Right renal pelvis (tissue), 4 donors: ENCODE measurements at places on chromosomes 4 and X. TPM values are rescaled to one million over a fixed set of nuclear protein-coding genes. Genes with fewer than 3 reads are reported as not detected.
A peak's percentile ranks its signal among the peaks of the same experiment; 100 is the strongest.

Gene DEFB131A
- not detected for polyA plus RNA-seq

GRCh38 chrX:115897956-115898355 is 272.6 kb upstream of the AGTR2 start:
- no peak for DNase-seq

- DNase-seq = peak; percentile 70
Observed at GRCh38 chrX:123961268-123962005, at the start of gene STAG2. Gene STAG2 (plus strand): TSS chrX:123961706. CDS start chrX:124022628, 60,922 bp downstream.

GRCh38 chr4:188190461-188190860 is 51.2 kb downstream of the TRIML1 start:
- DNase-seq = no peak

GRCh38 chr4:115687052-115687755 is 573.8 kb upstream of the NDST4 start:
- DNase-seq = no peak

DNA sequence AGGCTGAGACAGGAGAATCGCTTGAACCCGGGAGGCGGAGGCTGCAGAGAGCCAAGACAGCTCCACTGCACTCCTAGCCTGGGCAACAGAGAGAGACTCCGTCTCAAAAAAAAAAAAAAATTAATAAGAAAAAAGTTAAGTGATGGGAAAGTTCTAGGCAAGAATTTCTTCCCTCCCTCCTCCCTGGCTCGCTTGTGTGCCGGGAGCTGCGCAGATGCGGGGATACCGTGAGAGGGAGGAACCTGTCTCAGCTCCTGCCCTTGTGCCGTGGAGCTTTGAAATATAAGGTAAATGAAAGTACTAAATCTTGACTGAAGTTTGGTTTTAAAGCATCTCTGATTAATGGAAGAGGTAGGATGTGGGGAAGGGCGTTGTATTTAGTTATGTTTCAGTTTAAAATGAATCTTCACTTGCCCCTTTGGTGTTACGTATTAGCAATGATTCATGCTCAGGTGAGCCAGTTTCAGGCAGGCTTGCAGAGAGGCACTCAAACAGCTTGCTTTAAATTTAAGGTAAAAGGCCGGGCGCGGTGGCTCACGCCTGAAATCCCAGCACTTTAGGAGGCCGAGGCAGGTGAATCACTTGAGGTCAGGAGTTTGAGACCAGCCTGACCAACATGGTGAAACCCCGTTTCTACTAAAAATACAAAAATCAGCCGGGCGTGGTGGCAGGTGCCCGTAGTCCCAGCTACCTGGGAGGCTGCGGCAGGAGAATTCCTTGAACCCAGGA is 1.4 kb upstream of the UFSP2 start:
- no peak for DNase-seq

Gene ZGRF1
- polyA plus RNA-seq = 13.3 TPM

DNA sequence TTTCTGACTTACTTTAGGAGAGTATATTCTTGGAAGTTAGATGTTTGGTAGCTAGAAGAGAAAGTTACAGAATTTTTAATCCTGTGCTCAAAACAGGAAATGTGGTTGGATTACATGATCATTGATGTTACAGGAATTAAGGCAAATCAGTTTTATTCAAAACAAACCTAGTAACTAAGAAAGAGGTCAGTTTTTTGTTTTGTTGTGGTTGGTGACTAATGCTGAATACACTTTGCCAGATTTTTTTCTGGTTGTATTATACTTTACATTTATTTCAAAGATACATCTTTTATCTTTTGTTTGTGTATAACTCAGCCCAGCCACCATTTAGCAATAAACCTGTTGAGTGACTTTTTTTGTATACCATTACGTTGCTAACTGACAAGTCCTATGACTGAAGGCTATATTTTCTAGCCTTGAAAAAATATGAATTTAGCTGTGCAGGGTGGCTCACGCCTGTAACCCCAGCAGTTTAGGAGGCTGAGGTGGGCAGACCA is 116.7 kb downstream of the KLHL8 start:
- no peak for DNase-seq

Gene PPBP
- polyA plus RNA-seq = 55.2 TPM

Gene FHDC1
- 5.1 TPM for polyA plus RNA-seq

Gene RTL3
- not detected for polyA plus RNA-seq

DNA sequence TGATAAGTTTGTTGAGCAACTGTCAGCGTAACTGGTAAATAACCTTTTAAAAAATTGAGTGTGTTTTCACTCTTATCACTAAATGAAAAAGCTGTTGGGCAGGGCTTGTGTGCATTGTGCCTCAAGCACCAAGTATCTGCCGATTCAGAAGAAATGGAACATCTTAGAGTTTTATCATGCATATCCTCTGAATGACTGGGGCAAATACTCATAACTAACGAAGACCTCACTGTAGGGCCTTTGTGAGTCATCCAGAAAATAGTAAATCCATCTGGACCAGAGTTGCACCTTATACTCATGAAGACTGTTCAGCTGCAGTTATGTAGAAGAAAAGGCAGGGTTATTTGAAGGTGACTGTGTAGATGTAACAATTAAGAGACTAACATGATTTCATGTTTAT is 222.1 kb downstream of the CAMK2D start:
- DNase-seq = no peak

Gene SGMS2
- 12.7 TPM for polyA plus RNA-seq

GRCh38 chr4:86554646-86555045 is 39.5 kb upstream of the PTPN13 start:
- DNase-seq = no peak

- DNase-seq = no peak
Observed at GRCh38 chr4:43402393-43402792, 509.9 kb downstream of the GRXCR1 start.

Gene ENOX2
- polyA plus RNA-seq = 18.5 TPM

DNA sequence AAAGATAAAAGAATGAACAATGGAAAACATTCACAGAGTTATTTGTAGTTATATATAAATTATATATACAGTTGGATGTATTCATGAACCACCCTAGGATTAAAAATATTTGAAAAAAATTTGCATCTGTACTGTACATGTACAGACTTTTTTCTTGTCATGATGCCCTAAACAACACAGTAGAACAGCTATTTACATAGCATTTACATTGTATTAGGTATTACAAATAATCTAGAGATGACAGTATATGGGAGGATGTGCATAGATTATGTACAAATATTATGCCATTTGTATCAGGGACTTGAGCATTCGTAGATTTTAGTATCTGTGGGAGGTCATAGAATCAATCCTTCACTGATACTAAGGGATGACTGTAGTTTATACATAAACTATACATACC is 44.8 kb downstream of the GSTCD start:
- DNase-seq = no peak

- DNase-seq = no peak
Observed at GRCh38 chrX:39484159-39485068, 613.3 kb downstream of the BCOR start.

DNA sequence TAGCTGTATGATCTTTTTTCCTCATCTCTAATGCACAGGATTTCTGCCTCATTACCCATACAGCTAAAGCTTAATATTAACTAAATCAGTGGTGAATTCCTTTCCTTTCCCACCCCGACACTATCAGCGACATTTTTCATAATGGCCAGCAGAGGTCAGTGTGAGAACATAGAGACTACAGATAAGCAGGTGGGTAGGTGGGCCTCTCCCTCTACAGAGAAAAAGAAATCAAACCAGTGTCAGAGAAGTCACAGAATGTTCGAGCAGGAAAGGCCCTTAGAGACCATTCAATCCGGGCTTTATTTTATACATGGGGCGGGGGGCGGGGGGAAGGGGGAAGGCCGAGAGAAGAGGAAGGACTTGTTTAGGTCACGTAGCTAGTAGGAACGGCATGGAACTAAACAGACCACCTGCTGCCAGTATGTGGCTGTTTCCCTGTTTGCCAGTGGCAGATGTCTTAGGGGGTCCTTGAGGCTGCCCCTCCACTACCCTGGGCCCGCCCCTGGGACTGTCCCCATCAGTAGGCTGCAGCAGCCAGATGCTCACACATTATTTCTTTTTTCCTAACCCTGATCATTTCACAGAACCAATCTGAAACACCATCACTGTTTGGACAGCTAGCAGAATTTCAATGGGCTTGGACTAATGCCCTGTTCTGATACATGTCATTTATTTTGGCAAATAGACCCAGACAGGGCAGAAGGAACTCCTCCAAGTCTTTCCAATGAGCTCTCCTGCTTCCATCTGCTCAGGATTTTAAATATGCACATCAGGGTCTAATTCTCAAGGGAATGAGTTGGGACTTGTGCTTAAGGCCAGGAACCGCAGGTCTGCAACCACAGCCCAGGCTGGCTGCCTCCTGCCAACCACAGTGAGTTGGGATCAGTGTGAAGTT is 133.4 kb downstream of the ATG4A start:
- peak; percentile 59 for DNase-seq

Gene NXF2B
- polyA plus RNA-seq = 1.1 TPM

GRCh38 chr4:15400981-15401671 is 26.7 kb upstream of the C1QTNF7 start:
- DNase-seq = no peak

GRCh38 chr4:56531149-56531770 is 25.7 kb downstream of the ARL9 start:
- DNase-seq = no peak

DNA sequence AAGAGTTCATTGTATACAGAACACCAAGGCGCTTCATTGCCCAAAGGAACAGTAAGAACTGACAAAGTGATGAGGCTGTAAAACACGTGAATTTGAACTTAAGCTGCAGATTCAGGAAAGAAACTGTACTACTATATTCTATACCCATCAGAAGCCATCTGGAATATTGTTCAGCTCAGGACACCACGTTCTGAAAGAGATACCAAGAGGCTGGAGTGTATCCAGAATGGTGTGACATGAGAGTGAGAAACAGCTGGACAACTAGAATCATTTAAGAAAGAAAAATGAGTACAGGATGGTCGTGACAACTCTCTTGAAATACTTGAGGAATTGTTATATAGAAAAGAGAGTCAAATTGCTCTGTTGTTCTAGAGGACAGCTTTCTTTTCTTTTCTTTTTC is 94.9 kb downstream of the MGST2 start:
- no peak for DNase-seq

Gene MAGEC1
- polyA plus RNA-seq = not detected

Gene ARHGEF6
- 12.3 TPM for polyA plus RNA-seq

- no peak for DNase-seq
Observed at GRCh38 chrX:50905334-50905733, 5.2 kb upstream of the BMP15 start.

Gene CXCL8
- 0.80 TPM for polyA plus RNA-seq
